CD4-positive, alpha-beta memory T cell (primary cell): ENCODE measurements at places on chromosomes 5 and 9.

GRCh38 chr9:114685951-114686350 is 4.0 kb upstream of the TEX48 start:
- H3K4me1 ChIP-seq = peaks cover 39% of the 10 kb centered on the region
- H3K27ac ChIP-seq = no peak overlapping the region
- no peak for DNase-seq
- no peak overlapping the region for H3K4me3 ChIP-seq

DNA sequence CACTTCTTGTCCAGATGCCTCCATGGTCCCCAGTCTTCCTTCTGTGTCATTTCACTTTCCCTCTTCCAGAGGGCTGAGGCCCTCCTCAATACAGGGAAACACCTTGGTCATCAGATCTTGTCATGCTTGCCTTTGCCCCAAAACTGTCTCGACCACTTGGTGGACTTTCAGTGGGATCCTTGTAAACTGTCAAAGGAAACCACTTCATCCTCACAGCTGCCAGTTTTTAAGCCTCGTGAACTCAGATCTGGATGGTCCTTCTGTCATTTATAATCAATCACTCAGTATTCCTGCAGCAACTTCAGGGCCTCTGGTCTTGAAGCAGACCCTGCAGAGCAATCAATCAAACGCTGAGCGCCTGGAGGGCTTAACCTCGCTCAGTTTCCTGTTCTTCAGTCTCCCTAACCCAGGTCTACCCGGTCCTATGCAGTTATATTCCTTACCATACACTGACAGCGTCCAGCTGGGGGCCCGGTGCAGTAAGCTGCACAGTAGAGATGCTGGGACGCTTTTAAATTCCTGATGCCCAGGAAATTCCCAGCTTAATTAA is 74.6 kb downstream of the GOLPH3 start:
- no peaks in the 10 kb centered on the region for H3K4me1 ChIP-seq
- H3K27me3 ChIP-seq = no peaks in the 10 kb centered on the region
- H3K4me3 ChIP-seq = no peak overlapping the region
- no peak overlapping the region for H3K27ac ChIP-seq

- no peak overlapping the region for H3K4me3 ChIP-seq
- no peak for DNase-seq
- H3K27me3 ChIP-seq = no peaks in the 10 kb centered on the region
- no peaks in the 10 kb centered on the region for H3K36me3 ChIP-seq
- H3K4me1 ChIP-seq = peaks cover 24% of the 10 kb centered on the region
- no peak overlapping the region for H3K27ac ChIP-seq
Observed at GRCh38 chr9:94586814-94587213, 6.8 kb downstream of the FBP2 start.

- no peak for DNase-seq
- H3K36me3 ChIP-seq = no peaks in the 10 kb centered on the region
- H3K4me3 ChIP-seq = no peak overlapping the region
- H3K4me1 ChIP-seq = no peaks in the 10 kb centered on the region
Observed at GRCh38 chr9:114004221-114004716, 73.8 kb downstream of the AMBP start.

DNA sequence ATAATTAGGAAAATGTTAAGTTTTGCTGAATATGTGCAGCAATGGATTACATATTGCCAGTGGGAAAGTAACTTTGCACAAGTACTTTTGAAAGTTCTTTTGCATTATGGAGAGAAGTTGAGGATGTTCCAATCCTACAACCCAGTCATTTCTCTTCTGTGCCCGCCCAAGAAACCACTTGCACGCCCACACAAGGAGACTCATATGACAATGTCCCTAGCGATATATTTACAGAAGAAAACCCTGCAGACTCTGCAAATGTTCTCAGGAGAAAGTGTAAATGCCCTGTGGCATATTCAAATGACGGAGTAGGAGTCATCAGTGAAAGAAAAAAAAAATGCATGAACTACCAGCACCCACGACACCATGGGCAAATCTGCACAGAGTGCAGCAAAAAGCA is 356.5 kb downstream of the CTNND2 start:
- no peak overlapping the region for H3K27ac ChIP-seq
- no peak for DNase-seq
- H3K27me3 ChIP-seq = no peaks in the 10 kb centered on the region
